M059J (cell line): ENCODE measurements at places on chromosomes 5 and 9.

DNA sequence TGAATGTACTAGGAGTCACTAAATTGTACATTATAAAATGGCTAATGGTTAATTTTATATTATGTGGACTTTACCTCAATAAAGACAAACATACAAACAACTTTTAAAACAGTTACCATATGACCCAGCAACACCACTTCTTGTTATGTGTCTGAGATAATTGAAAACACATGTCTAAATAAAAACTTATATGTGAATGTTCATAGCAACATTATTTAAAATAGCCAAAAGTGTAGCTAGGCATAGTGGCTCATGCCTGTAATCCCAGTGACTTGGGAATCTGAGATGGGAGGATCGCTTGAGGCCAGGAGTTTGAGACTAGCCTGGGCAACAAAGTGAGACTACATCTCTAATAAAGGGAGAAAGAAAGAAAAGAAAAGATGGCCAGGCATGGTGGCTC, 22.9 kb downstream of the SLC35A4 start:
- no peak for DNase-seq

DNA sequence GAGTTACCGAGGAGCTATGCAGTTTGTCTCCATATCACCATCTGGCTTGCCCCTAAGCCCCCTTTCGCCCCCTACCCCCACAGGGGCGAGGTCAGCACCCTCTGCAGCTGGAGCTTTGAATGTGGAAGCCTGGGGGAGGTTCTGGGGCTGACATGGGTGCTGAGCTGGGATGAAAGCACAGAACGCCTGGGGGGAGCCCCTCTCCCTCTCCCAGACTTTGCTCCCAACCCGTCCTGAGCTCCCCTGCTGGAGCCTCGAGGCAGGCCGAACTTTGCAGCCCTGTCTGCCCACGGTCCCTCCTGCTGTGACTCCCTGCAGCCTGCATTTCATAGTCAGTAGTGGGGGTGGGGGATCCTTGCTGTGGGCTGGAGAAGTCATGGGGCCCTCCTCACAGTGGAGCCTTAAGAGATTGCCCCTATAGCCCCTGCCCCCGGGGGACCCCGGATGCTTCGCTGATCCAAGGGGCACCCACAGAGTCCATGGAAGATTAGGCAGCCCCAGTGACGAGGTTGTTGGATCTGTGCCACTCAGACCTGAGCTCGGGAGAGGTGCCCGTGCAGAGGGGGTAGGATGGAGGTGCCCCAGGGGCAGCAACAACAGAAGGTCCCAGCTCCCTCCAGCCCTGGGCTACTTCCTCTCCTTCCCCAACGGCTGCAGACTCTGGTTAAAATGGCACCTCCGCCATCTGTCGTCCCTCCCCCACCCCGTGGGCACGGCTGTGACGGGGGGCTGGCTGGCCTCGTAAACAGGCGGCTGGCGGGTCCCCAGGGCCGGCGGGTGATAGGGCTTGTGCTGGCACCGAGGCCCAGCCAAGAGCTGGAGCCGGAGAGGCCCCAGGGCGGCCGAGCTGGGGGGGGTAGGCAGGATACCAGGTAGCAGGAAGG, 162.0 kb downstream of the C9orf50 start:
- peak; percentile 73 for DNase-seq

DNA sequence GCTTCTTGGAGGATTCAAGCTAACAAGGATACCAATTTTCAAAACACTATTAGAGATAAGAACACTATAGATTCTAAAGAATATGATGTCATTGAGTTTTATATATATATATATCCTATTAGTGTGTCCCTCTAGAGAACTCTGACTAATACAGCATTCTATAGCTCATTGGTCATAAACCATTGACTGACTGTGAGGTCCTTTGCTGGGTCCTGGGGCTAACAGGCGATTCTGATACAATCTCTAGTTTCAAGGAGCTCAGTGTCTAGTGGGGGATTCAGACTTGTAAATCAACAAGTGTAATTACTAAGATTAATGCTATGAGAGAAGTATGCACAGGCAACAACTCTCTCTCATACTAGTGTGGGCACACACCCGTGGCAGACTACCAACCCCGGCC, 234.5 kb downstream of the DENND1A start:
- no peak for DNase-seq

- DNase-seq = no peak
Measured at GRCh38 chr9:104802110-104802509, 38.2 kb downstream of the NIPSNAP3B start.

DNA sequence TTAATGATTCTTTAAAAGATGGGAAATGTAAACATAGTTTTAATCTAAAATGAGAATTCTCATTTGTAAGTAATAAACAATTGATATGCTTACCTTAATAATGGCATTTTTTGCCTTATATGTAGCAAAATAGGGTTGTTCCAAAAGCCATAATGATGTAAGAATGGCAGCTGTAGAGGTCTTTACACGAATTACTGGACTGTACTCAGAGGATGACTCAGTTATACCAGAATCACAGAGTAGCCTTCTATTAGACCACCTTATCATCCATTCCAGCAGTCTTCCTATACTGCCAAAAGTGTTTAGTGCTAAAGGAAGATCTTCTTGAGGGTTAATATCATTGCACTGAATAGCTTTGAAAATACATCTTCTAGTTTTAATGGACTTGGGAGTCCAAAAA, 66.5 kb downstream of the CPLANE1 start:
- DNase-seq = no peak

GRCh38 chr5:76162335-76162734, 79.2 kb downstream of the SV2C start:
- no peak for DNase-seq

DNA sequence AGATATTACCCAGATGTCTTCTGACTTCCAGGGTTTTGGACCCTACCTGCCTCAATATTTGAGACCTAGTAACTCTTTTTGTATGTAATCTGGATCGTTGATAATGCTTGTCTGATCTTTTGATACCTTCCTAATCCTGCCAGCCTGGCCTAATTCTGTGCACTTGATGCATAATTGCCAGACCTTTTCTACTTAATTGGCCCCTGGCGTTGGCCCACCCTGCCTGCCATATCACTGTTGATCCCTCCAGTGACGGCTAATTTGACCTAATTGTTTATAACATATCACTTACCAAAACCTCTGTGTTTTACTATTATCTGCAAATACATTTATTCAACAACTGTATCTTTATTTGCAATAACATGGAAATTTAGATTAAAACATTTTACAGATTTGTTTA, 49.0 kb downstream of the SLC44A1 start:
- DNase-seq = no peak

- peak; percentile 51 for DNase-seq
Measured at GRCh38 chr9:18208166-18209059, 265.5 kb upstream of the ADAMTSL1 start.

GRCh38 chr5:82679660-82680059, 397.5 kb downstream of the TMEM167A start:
- DNase-seq = no peak

GRCh38 chr5:80781356-80781755, 126.6 kb upstream of the DHFR start:
- DNase-seq = peak; percentile 79

DNA sequence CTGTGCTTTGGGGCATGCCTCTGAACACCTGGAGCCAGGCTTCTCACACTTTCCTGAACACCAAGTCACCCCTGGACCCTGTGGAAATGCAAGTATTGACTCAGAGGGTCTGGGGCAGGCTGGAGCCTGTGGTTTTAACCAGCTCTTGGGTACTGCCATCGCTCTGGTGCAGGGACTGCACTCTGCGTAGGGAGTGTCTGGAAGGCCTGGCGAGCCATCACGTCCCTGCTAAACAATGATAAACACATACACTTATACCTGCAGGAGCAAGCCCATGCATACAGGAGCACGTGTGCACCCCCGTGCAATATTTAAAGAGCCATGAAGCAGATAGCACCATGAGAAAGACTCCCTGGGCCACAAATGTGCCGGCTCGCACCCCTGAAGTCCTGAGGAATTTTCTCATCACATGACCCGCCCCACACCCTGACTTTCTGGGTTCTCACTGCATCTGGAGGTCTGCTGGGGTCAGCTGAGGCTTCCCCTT, 267.7 kb downstream of the GADD45G start:
- no peak for DNase-seq

DNA sequence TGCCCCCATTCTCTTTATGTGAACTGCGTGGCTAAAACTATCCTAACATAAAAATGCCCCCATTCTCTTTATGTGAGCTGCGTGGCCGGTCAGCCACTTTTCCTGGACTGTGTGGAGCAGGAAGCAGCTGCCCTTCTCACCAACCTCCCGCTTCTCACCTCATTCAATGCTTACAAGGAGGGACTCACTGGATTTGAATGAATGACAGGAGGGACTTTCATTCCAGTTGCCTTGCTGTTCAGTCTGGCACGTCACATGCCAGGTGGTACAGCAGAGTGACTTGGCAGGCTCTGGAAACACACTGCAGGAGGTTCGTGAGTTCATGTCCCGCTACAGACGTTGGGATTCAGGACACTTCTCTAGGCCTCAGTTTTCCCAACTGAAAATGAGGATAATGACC, 60.2 kb upstream of the NFIL3 start:
- DNase-seq = no peak

GRCh38 chr9:128891321-128892220, 9.6 kb downstream of the LRRC8A start:
- DNase-seq = no peak

GRCh38 chr5:96258692-96259091, 174.4 kb downstream of the PCSK1 start:
- no peak for DNase-seq

DNA sequence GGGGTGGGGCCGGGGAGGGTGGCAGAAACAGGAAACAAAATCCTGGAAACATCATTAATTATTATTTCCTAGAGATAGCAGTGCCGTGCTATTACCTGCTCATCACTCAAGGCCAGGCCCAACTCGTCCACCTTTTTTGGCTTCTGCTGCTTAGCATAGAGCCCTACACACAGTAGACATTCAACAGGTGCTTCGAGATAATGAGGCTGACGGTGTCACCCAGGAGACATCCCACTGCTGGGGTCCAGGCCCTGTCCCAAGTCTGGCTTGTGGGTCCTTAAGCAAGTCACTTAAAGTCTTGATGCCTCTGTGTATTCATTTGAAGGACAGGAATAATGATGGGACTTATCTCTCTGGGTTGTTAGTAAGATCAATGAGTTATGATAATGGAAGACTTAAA, 506.6 kb downstream of the BNC2 start:
- DNase-seq = no peak

- DNase-seq = no peak
Measured at GRCh38 chr5:54533541-54534190, 16.1 kb downstream of the SNX18 start.

DNA sequence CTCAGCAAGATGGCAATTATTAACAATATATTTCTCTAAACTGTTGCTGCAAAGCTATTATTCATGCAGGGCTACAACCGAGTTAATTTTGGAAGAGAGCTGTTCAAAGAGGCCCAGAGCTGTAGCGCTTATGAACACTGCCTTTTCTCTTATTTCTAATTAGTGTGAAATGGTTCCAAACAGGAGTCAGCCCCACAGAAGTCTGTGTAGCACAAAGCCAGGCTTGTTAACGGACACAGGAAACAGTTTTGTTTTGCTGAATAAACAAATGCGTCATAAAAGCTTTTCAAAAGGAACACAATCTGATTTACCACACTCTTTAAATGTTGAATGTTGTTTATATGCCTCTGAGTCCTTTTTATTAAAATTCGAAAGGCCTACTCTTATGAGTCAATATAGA, 396.5 kb downstream of the ANXA1 start:
- DNase-seq = peak; percentile 3

DNA sequence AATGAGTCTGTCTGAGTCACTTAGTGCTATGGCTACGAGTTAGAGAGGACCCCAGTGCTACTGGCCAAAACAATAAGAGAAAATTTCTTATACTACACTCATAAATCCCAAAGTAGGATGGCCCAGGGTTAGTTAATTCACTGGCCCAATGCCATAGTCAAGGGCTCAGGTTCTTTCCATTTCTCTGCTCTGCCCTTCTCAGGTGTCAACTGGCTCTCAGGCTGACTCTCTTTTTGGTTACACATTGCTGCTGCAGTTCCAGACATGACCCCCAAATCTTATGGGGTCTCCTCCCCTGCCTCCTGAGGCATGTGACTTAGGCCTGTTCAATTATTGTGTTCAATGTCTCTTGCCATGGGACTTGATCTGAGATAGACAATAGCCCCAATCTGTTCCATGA, 70.4 kb downstream of the ARHGEF37 start:
- DNase-seq = no peak

- peak; percentile 61 for DNase-seq
Measured at GRCh38 chr9:110807956-110808598, 139.5 kb downstream of the MUSK start.

GRCh38 chr5:5220901-5221631, 80.9 kb downstream of the ADAMTS16 start:
- DNase-seq = peak; percentile 66

DNA sequence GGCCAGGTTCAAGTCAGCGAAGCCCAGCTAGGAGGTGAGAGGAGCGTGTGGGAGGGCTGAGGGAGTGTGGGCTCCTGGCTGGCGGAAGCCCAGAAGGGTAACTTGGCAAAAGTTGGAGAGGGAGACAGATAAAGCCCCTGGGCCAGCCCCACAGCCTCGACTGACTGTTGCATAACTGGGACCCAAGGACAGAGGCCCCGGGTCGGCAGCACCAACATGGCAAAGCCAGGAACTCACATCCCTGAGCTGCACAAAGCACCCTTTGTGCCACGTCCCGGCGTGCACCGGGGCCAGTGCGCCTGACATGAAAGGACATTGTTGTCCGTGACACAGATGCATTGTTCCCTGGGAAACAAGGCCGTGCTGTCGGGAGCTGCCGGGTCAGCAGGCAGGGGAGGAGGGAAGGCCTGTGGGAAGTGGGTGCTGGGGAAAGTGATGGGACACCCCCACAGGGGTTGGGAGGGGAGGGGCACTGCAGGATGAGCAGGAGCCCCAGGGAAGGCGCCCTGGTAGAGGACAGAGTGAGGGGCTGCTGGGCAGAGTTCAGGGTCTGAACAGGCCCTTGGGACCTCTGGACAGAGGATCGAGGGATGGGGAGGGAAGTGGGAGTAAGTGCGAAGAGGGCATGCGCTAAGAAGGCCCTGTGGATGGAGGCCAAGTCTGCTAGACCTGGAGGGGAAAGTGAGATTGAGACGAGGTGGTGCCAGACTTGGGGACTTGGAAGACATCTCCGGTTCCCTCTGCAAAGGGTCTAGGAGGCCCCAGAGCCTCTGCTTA, 13.0 kb upstream of the DPM2 start:
- no peak for DNase-seq

DNA sequence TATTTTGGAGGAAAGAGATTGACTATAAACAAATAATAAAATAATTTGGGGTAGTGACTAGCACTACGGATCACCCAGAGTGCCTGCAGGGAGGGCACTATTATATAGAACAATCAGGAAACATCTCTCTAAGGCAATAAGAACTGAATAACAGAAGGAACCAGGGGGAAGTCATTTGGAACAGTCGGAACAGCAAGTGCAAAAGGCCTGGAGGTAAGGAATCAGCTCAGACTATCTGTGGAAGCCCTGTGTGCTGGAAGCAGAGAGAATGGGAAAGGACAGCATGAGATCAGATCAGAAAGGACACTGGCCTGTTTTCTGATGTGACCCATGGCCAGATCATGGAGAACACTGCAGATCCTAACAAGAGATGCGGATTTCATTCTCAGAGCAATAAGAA, 357.6 kb downstream of the EFNA5 start:
- DNase-seq = no peak
